ENCODE measurements at places on chromosomes 7 and 10. TPM values are rescaled to one million over a fixed set of nuclear protein-coding genes. Genes with fewer than 3 reads are reported as not detected.

- no peak for DNase-seq
Measured at GRCh38 chr10:74600170-74600569, 226.2 kb upstream of the KAT6B start.

- no peak for DNase-seq
Measured at GRCh38 chr10:91210435-91210834, 10.0 kb upstream of the PCGF5 start.

The RAMP3 gene
- total RNA-seq = under 0.01 TPM

The NPY gene
- total RNA-seq = not detected

The C10orf95 gene
- total RNA-seq = under 0.01 TPM

The ATP5MK gene
- total RNA-seq = 148 TPM

The PON1 gene
- not detected for total RNA-seq

- peak; percentile 46 for DNase-seq
Measured at GRCh38 chr7:122219253-122219865, 75.3 kb upstream of the AASS start.

The SCART1 gene
- total RNA-seq = 1.3 TPM

- peak; percentile 86 for DNase-seq
Measured at GRCh38 chr7:43650457-43651052, 67.6 kb downstream of the STK17A start.

DNA sequence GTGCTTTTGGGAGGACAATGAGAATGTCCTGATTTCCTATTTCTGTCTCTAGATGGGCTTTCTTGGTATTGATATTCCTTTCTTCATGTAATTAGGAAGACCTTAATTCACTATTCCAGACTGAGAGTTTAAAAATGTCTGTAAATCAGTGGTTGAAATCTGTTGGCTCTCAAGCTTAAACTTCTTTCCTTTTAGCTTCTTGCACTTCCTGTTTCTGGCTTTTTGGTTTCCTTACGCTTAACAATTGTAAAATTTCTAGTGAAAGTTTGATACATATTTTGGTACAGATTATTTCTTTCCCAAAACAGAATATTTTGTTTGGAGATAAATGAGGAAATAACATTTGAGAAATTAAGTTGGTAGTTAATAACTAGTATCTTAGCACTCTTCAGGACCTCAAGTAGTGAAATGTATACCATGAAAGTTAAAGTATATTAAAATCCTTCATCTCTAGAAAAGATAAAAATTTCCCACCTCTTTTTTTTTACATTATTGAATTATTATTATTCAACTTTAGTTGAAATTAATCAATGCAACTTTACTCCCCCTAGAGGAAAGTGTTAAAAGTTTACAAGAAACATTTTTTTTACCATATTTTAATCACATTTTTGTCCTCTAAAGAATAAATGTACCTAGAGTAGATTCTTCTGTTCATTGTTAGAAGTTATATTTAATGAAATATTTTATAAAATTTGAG lies 137.2 kb downstream of the PHTF2 start:
- peak; percentile 36 for DNase-seq

- no peak for DNase-seq
Measured at GRCh38 chr10:12389154-12389734, 39.9 kb downstream of the CAMK1D start.

The NPFFR1 gene
- total RNA-seq = not detected

DNA sequence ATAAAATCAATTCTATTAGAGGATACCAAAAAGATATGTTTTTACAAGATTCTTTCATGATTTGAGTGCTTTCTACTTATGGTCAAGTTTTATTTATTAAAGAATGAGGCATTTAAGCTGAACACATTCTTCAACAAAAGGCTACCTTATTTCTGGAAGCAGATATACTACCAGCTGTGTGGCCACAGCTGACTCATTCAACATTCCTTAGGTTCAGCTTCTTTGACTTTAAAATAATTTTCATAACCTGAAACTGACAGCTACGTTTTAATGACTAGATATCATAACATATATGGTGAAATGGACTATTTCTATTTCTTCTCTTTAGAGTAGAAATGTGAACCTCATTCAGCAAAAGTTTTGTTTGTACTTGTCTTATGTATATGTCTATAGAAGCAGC lies 414.2 kb upstream of the SEMA3C start:
- peak; percentile 43 for DNase-seq

The ADAP1 gene
- total RNA-seq = 2.3 TPM

GRCh38 chr10:61732629-61733278 lies 70.0 kb downstream of the CABCOCO1 start:
- DNase-seq = no peak

- no peak for DNase-seq
Measured at GRCh38 chr7:80581486-80582260, 56.8 kb upstream of the CD36 start.

- DNase-seq = peak; percentile 56
Measured at GRCh38 chr7:115070311-115070710, 148.4 kb downstream of the MDFIC start.

GRCh38 chr7:1124816-1125602 lies 35.0 kb downstream of the ZFAND2A start:
- no peak for DNase-seq

The NANOS1 gene
- total RNA-seq = 1.2 TPM

DNA sequence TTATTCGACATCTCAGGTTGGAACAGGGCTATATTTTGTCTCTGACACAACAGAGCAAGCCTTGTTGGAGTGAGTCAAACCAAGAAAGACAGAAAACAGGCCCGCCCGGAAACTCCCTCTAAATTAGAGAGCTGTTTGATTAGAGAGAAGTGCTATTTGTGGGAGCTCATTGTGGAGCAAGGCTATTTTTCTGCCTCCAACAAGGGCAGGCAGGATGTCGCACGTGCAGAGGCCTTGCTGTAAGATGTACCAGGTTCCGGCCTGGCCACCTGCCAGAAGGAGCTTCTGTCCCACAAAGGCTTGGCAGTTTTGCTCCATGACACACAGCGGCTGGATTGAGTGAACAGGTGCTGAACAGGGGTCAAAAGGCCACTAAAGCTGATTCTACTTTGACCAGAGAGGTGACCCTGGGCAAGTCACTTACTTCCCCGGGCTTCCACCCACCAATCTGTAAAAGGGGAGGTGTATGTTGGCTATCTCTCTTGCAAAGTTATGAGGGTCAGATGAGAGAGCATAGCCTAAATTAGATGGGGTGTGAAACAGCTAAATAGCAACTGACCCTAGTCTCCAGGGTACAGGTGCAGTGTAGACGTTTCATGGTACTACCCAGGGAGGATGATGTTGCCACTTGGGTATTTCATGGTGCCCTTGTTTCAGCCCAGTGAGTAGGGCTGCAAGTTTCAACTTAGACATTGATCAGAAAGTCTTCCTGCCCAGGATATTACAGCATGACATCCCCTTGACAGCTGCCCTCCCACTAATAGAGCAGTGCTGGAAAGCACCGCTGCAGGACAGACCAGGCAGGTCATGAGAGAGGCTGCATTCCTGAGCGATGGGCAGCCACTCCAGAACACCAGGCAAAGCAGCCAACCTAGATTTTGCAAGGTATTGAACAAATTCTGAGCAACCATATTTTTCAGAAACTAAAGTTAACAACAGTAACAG lies 62.0 kb downstream of the VSTM4 start:
- no peak for DNase-seq

DNA sequence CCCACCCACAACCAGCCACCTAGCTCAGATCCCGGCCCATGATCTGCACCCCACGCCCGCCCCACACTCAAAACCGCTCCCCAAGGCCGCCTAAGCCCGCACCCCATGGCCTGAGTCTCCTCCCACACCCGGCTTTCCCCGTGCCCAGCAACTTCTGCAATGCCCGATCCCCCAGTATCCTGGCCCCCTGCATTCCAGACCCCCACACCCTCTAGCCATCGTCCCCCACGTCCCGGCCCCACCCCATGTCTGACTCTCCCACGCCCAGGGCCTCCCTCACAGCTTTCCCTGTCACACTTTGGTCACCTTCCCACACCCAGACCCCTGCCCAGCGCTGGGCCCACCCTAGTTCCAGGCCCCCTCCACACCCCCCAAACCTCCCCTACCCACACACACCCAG lies 20.1 kb upstream of the FXYD4 start:
- DNase-seq = no peak

The HOXA11 gene
- not detected for total RNA-seq

- no peak for DNase-seq
Measured at GRCh38 chr10:84317174-84317573, 11.2 kb upstream of the CCSER2 start.

- no peak for DNase-seq
Measured at GRCh38 chr7:43590862-43591557, 8.1 kb downstream of the STK17A start.

DNA sequence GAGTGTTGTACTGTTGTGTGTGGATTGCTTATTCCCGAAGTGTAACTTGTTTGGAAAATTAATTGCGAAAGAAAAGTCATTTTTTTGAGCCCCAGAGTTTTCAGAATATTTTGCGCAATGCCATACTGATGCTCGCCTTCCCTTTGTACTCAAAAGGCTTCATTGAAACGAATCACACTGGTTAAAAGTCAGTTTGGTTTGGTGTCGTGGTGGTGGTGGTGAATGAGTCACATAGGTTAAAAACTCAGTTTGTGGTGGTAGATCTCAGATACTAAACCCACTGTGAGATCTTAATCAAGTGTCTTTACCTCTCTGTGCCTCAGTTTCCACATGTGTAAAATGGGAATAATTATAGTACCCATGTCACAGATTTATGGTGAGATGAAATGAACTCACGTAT lies 61.1 kb upstream of the IL6 start:
- peak; percentile 23 for DNase-seq

DNA sequence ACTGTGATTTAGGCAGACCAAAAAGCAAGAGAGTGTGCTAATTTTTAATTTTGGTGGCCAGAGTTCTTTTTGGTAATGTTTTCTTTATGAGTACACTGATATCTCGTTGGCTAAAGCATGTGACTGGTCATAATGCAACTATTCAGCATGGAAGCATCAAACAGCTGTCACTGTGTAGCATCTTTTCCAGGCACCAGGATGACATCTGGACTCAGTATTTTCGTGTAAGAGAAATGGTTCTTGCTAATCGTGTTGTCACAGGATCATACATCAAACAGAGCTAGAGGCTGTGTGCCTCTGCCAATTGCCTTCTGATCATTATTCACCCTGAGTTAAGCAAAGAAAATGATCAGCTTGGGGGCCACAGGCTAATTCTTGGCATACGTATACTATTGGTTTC lies 118.9 kb downstream of the SND1 start:
- DNase-seq = peak; percentile 86

All from fibroblast of lung (primary cell).